ENCODE measurements at places on chromosomes 3 and 15.
A peak's percentile ranks its signal among the peaks of the same experiment; 100 is the strongest.

DNA sequence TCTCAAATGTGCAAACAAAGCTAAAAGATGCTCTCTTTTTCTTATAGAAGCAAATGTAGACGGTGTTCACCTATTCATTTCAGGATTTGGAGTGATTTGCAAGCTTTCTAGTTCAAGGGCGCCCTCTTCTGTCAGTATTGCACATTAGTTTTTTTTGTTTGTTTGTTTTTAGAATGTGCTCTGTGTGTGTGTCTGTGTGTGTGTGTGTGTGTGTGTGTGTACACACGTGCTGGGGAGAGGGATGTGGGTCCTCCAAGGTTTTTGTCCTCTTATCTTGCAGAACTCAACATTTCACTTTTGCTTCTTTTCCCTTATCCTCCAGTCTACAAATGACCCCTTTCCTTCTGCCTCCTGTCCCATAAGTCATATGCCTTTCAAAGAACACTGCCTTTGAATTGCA is 23.5 kb downstream of the DNAH1 start:
- DNase-seq, result peak; percentile 33

DNA sequence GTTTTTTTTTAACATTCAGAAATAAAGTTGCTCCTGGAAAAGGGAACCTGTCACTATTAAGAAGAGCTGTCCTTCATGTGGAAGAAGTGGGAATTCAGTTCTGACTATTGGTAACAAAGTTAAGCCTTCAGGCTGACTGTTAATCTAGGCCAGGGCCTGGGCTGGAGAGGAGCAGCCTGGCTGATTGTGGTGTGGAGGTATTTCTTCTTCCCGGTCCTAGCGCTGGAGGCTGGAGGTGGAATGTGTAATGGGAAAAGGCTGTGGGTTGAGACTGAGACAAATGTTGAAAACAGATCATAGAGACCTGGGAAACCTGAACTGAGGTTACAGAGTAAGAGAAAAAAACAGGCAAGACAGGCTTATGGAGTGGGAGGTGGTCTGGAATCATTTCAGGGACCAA is 23.8 kb upstream of the SH3BP5 start:
- no peak for DNase-seq

GRCh38 chr3:143830063-143830462 is 18.2 kb downstream of the SLC9A9 start:
- no peak for DNase-seq

GRCh38 chr3:170367797-170368196 is 10.3 kb downstream of the SKIL start:
- DNase-seq, result no peak

- DNase-seq, result peak; percentile 13
Measured at GRCh38 chr3:10983219-10983916, 9.2 kb upstream of the SLC6A1 start.

DNA sequence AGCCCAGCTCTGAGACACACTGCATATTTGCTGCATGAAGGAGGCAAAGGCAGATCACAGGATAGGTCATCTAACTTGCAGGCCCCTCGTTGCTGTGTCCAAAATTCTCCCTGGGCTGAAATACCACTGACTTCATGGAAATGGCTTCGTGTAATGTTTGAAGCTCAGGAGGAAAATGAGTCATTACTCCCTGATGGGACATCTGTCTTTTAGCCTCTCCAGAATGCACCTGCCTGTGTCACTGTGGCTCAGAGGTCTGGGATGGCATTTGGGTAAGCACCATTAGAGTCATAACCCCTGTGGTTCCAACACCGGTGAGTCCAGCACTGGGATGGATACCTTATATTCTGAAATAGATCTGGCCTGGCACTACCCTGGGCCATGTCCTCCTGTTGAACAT is 51.5 kb downstream of the IL12A start:
- no peak for DNase-seq

DNA sequence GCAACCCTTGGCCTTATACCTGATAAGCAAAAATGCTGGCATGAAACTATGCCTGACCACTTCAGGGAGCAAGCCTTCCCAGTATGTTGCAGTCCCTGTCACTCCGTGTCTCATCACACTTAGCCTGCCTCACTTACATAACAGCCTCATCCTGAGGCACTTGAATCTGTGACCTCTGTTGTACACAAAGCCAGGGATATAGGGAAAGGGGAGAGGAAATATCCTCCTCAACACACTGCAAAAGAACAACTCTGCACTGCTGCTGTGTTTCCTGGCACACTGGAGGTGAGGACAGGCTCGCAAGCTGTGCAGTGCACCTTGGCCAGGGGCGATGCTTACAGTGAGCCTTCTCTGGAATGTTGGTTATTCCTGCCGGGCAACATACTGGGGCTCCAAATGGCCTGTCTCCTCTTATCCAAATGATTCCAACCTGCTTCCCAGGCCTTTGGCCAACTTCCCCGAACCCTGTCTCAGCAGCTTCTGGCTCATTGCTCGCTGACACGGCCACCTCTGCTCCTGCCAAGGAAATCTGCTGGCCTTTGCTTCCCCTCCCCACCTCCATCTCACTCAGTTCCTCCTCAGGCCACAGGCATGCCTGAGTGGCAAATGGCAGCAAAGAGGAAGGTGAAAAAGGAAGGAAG is 109.2 kb downstream of the CD47 start:
- DNase-seq, result no peak

GRCh38 chr3:120449701-120450599 is 842 bp downstream of the FSTL1 start:
- DNase-seq, result peak; percentile 27

DNA sequence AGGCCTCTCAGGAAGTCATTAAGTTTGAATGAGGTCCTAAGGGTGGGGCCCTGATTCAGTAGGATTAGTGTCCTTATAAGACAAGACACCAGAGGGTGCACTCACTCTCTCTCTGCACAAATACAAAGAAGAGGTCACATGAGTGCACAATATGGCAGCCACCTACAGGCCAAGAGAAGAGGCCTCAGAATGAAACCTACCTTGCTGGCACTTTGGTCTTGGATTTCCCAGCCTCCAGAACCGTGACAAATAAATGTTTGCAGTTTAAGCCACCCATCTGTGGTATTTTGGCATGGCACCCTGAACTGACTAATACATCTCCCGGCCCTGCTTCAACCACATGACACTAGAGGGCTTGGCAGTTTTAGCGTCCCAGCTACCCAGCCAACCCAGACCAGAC is 73.9 kb upstream of the CHRNB4 start:
- DNase-seq, result no peak

GRCh38 chr3:190746531-190746930 is 116.0 kb downstream of the GMNC start:
- no peak for DNase-seq

- DNase-seq, result no peak
Measured at GRCh38 chr3:161489395-161489794, 7.2 kb upstream of the OTOL1 start.

DNA sequence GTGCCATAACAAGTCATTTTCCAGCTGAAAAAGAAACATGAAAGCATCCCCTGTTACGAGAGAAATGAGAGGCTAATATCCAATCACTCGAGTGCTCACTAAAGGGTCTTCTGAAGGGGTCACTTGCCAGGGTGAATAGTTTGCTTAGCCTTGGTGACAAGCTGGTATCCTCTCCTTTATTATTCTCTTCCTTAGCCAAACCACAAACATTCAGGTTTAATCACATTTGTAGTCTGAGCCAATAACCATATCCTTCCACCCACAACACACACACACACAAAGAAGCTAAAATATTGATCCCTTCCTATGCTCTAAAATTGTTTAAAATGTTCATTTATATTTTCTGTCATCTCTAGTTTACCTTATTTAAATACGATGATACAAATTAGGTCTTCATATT is 240.5 kb upstream of the TMCO5A start:
- DNase-seq, result no peak

DNA sequence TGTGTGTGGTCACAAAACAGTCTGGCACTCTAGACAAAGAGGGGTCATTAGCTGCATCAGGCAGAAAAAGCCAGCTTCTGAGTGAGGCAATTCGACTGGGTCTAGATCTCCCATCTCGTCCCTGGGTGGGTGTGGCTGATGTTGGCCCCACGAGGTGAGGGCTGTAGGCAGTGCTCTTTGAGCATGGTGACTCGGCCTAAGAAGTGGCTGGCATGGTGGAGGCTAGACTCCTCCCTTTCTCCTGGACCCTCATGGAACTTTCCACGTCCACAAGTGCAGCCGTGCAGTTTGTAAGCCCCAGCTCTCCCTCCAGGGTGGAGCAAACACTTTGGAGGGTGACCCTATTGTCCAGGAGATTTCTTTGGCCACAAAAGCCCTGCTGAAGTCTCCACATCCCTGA is 134.1 kb downstream of the OPA1 start:
- no peak for DNase-seq

GRCh38 chr15:76533995-76534394 is 197.4 kb downstream of the ISL2 start:
- DNase-seq, result no peak

DNA sequence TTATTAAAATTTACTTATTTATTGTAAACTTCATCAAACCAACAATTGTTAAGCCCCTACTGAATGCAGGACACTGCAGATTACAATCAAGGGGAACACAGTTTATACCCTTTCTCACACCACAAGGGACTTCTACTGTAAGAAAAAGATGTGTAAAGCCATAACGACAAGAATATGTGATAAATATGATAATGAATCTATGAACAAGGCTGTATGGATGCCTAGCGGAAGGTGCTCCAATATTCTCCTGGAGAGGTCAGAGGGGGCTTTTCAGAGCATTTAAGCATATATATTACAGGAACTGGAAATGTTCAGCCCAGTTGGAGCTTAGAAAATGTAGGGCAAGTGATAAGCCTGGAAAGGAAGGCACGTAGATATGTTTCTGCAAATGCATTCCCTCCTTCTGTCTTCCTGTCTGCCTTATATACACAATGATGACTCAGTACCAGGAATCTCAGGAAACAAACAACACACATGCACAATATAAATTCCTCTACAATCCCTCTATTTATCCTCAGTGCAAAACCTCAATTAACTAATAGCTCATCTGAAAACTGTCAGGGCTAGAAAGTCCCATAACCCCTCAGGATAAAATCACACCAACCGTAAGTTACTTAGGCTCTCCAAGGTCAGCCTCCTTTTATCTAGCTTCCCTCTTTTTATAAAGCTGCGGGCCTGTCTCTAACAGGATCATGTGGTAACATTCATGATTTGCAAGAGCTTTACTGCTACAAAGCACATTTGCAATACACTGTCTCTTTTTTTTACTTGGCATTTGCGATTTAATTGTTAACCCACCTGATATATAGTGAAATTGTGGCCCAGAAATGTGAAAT is 393.1 kb downstream of the LPP start:
- no peak for DNase-seq

GRCh38 chr15:55552926-55553325 is 35.2 kb downstream of the PYGO1 start:
- DNase-seq, result no peak

DNA sequence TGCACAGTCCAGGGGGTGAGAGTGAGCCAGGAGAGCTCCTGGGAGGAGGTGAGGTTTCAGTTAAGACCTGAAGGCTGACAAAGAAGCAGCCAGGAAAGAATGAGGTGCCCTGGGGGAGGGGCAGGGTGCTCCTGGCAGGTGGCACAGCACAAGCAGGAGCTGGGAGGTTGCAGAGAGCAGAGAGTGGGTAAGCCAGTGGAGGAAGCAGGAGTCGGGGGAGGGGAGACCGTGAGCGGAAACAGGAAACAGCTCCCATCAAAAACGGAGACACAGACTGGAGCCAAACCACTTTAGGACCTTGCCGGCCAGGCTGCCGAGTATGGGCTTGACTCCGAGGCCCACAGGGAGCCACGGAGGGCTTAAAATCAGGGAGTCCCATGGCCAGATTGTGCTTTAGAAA is 12.1 kb upstream of the FBLN2 start:
- no peak for DNase-seq

GRCh38 chr3:52403955-52404354 is 40.9 kb downstream of the SEMA3G start:
- DNase-seq, result no peak

DNA sequence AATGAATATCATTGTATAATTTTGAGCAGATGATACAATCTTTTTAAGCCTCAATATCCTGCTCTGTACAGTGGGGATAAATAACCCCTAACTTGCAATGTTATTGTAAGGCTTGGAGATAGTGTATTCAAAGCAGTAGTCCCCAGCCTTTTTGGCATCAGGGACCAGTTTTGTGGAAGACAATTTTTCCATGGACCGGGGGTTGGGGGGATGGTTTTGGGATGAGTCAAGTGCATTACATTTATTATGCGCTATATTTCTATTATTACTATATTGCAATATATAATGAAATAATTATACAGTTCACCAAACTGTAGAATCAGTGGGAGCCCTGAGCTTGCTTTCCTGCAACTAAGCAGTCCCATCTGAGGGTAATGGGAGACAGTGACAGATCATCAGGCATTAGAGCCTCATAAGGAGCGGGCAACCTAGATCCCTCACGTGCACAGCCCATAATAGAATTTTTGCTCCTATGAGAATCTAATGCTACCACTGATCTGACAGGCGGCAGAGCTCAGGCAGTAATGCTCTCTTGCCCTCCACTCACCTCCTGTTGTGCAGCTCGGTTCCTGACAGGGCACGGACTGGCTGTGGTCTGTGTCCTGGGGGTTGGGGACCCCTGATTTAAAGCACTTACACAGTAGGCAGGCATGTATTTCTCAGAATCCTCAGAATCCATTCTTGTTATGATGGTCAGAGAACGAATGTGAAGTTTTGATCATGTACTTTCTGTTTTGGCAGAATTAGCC is 102.2 kb downstream of the PTPRG start:
- DNase-seq, result no peak

- peak; percentile 14 for DNase-seq
Measured at GRCh38 chr3:99817047-99817436, 620 bp upstream of the CMSS1 start.

GRCh38 chr3:25515171-25515570 is 87.1 kb downstream of the RARB start:
- no peak for DNase-seq

Data from transverse colon (tissue), 4 donors.